ENCODE measurements at places on chromosomes 7 and 10. TPM values are rescaled to one million over a fixed set of nuclear protein-coding genes. Genes with fewer than 3 reads are reported as not detected.

Gene FAM20C
- 35.0 TPM for total RNA-seq

Gene AGAP9
- 5.4 TPM for total RNA-seq

Gene ADAMTS14
- 8.7 TPM for total RNA-seq

Gene CPXM2
- total RNA-seq: not detected

Gene ZNF32
- total RNA-seq: 41.1 TPM

Gene PALD1
- 4.1 TPM for total RNA-seq

Gene CAMK1D
- total RNA-seq: 31.2 TPM

DNA sequence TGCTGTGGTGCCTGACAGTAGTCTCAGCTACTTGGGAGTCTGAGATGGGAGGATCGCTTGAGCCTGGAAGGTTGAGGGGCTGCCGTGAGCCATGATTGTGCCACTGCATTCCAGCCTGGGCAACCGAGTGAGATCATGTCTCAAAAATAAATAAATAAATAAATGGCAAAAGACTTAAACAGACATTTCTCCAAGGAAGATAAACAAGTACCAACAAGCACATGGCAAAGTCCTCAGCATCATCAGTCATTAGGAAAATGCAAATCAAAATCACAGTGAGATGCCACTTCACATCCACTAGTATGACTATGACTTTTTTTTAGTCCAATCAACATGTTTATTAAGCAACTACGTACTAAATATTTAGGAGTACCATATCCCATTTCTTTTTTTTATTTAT is 21.3 kb upstream of the KPNA7 start:
- no peaks in the 10 kb centered on the region for H3K36me3 ChIP-seq
- H3K4me3 ChIP-seq: no peak overlapping the region
- no peak overlapping the region for H3K27ac ChIP-seq
- peaks cover 9% of the 10 kb centered on the region for H3K4me1 ChIP-seq

GRCh38 chr10:122279725-122280141 is 8.6 kb downstream of the BTBD16 start:
- no peak overlapping the region for H3K27ac ChIP-seq
- no peaks in the 10 kb centered on the region for H3K36me3 ChIP-seq
- no peak overlapping the region for H3K4me3 ChIP-seq
- no peaks in the 10 kb centered on the region for H3K27me3 ChIP-seq

DNA sequence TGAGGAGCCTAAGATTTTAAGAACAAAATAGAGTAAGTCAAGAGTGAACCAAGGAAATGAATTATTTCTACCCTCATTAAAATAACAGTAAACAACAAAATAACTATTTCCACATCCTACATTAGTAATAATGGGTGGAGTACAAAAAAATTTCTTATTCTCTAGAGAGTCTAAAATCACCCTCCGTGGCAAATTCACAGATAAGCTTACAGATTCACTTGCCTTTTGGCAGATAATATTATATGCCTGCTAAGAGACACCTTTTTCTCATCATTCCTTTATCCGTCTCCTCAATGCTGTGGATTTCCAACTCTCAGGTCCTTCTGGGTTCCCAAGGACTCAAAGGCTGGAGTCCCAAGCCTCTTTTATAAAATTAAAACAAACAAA is 2.2 kb upstream of the EPC1 start:
- no peak overlapping the region for H3K27ac ChIP-seq
- no peaks in the 10 kb centered on the region for H3K36me3 ChIP-seq
- H3K27me3 ChIP-seq: no peaks in the 10 kb centered on the region
- no peak for DNase-seq
- peaks cover 36% of the 10 kb centered on the region for H3K4me1 ChIP-seq
- H3K4me3 ChIP-seq: no peak overlapping the region

GRCh38 chr7:99305473-99306260 is 20.0 kb upstream of the ARPC1A start:
- H3K27ac ChIP-seq: no peak overlapping the region
- H3K36me3 ChIP-seq: peaks cover 4% of the 10 kb centered on the region
- no peak for DNase-seq
- no peaks in the 10 kb centered on the region for H3K4me1 ChIP-seq

DNA sequence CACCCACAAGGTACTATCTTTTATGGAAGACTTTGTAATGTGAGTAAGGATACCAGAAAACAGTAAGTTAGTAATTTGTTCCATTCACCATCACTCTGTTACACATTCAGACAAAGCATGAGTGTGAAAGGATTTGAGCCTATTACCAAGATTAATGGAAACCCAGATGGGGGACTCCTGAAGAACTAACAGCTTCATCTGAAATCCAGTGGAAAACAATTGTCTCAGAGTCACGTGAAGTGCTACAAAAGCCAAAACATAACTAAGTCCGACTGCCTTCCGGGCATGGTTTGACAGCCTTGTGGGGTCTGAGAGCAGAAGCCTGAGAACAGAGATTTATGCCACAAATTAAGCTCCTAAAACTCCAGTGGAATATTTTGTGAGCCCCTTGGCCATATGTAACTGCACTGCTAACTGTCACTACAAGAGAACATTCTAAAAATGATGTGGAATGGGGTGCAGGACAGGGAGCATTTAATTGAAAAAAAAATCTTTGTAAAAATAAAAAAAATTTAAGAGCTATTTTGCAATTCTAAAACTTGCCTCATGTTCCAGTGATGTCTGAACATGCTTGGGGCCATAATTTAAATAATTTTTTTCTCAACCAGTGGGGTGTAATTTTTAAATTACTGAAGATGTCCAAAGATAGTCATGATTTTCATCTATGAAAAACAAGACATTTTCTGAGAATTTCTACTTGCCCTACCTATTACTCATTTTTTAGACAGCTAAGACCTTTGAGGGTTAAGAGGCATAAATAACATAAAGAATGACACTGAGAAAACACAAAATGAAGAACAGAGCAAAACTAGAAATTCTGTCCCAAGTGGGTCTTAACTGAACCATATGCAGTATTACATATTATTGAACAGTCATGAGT is 555.0 kb downstream of the INHBA start:
- H3K36me3 ChIP-seq: no peaks in the 10 kb centered on the region
- H3K4me3 ChIP-seq: no peak overlapping the region
- H3K27me3 ChIP-seq: no peaks in the 10 kb centered on the region
- no peak for DNase-seq

GRCh38 chr10:93261961-93262610 is 188.4 kb downstream of the CYP26A1 start:
- H3K27ac ChIP-seq: no peak overlapping the region
- H3K4me1 ChIP-seq: no peaks in the 10 kb centered on the region
- DNase-seq: no peak
- no peak overlapping the region for H3K4me3 ChIP-seq

- H3K36me3 ChIP-seq: peaks cover 29% of the 10 kb centered on the region
- no peaks in the 10 kb centered on the region for H3K27me3 ChIP-seq
- no peak overlapping the region for H3K4me3 ChIP-seq
- DNase-seq: no peak
- H3K27ac ChIP-seq: peak overlapping the region; percentile 50
- H3K4me1 ChIP-seq: peaks cover 49% of the 10 kb centered on the region
Observed at GRCh38 chr10:86446440-86446839, 75.2 kb downstream of the WAPL start.

- peak overlapping the region; percentile 94 for H3K27ac ChIP-seq
- peak overlapping the region; percentile 80 for H3K4me3 ChIP-seq
- H3K27me3 ChIP-seq: no peaks in the 10 kb centered on the region
- peaks cover under 1% of the 10 kb centered on the region for H3K36me3 ChIP-seq
Observed at GRCh38 chr10:99658622-99659030, 683 bp upstream of the ENTPD7 start.

Data from chondrocyte (in vitro differentiated cells).